ENCODE measurements at places on chromosomes 12 and 14.

DNA sequence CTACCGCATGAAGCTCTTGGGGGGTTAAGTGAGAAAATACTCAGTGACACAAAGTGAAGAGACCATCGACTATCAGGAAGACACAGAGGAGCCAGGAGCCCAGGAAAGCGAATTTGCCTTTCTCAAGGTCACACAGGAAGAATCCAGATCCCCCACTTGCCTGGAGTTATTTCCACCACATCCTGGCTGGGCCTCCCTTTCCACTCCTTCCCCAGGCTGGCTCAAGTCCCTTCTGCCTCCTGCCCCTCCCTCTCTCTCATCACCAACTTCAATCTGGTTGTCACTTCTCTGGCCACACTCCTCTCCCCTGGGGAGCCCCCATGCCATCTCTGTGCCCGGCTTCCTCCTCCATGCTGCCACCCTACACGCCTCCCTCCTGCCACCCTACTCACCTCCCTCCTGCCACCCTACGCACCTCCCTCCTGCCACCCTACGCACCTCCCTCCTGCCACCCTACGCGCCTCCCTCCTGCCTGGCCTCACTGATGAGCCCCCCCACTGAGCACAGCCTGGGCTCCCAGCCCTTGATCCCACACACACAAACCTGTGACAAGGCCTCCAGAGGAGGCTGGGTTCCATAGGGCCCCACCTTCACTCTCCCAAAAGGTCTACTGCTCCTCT, 6.3 kb downstream of the SCNN1A start:
- DNase-seq: no peak

- no peak for DNase-seq
Measured at GRCh38 chr12:125873016-125873415, 807.8 kb downstream of the AACS start.

DNA sequence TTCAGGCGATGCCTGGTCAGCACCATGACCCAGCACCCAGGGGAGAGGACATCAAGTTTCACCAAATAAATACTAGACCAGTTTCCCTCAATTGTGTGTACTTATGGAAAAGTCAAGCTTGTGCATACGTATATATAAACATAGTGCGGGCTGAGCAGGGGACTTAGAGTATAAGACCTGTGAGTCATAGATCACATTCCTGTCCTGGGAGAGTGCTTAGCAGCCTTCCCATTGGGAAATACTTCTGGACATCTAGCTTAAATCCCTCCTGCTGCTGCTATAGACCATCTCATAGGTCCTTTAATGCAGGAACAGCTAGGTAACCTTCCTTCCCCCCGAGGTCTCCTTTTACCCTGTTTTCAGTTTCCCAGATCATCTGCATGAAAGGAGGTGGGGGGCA, 51.9 kb downstream of the PRMT8 start:
- no peak for DNase-seq

- no peak for DNase-seq
Measured at GRCh38 chr12:53223389-53224060, 8.5 kb downstream of the RARG start.

DNA sequence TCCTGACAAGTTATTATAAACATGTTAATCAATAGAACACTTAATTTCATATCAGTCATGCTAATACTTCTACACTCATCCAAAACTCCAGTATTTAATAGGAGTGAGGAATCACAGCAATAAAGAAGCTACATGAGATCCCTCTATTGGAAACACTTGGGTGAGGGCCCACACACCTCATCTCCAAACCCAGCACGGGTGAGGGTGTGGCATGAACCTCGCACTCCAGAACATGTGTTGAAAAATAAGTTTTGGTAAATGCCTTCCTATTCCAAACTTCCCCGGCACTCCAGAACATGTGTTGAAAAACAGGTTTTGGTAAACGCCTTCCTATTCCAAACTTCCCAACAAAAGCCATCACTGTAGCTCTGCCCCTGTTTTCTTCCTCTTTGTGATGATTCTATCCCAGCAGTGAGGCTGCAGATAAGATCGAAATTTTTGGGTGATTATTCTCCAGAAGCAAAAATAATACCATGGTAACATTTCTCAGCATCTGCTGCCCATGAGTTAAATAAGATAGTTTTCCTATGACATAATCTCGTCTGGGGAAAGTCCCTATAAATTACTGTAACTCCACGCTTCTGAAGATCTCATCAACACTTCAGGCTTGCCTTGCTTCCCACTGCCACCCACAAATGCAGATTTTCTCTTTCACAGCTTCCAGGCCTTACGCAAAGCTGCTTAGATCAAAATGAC, 24.4 kb upstream of the PTPRB start:
- DNase-seq: no peak

DNA sequence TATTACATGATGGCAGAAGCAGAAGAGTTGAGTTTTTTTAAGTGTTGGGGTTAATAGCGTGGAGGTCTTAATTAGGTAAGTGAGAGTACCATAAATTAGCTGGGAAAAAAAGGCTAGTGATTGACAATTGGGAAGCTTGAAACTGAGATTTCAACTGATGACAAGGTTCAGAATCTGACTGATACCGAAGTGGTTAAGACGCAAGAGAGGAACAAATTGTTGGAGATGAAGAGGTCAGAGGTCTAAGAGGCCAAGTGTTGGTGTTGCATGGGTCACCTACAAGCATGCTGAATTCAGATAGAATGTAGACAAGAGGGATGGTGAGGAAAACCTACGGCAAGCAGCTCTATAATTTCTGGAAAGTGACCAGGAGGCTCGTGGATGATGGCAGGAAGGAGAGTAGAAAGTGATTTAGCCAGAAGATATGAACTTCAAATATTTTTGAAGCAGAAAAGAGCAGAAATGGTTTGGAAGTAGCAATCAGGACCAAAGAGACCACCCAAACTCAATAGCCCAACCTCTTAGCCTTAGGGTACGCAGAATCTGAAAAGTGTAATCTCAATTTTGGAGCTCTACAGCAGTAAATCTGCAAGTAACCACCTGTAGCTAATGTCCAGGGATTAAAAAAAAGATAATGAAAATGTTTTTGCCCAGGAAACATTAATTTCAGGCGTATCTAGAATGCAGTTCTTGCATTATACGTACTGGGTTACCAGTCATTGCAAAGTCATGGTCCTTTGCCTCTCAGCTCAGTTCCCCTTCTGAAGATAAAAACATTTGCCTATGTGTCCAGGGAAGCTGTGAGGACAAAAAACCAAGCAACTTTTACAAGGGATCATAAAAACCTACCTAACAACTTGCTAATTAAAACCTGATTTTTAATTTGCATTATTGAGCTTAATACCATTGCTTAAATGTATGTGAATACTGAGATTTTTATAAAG, 1.7 kb upstream of the TMPO start:
- DNase-seq: no peak

- DNase-seq: no peak
Measured at GRCh38 chr12:130873106-130873795, 1.4 kb downstream of the RAN start.

DNA sequence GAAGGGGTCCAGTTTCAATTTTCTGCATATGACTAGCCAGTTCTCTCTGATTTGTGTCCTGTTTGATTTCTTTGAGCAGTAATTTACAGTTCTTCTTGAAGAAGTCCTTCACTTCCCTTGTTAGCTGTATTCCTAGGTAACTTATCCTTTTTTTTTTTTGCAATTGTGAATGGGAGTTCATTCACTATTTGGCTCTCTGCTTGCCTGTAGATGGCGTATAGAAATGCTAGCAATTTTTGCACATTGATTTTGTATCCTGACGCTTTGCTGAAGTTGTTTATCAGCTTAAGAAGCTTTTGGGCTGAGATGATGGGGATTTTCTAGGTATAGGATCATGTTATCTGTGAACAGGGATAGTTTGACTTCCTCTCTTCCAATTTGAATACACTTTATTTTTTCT, 77.6 kb upstream of the NID2 start:
- no peak for DNase-seq

DNA sequence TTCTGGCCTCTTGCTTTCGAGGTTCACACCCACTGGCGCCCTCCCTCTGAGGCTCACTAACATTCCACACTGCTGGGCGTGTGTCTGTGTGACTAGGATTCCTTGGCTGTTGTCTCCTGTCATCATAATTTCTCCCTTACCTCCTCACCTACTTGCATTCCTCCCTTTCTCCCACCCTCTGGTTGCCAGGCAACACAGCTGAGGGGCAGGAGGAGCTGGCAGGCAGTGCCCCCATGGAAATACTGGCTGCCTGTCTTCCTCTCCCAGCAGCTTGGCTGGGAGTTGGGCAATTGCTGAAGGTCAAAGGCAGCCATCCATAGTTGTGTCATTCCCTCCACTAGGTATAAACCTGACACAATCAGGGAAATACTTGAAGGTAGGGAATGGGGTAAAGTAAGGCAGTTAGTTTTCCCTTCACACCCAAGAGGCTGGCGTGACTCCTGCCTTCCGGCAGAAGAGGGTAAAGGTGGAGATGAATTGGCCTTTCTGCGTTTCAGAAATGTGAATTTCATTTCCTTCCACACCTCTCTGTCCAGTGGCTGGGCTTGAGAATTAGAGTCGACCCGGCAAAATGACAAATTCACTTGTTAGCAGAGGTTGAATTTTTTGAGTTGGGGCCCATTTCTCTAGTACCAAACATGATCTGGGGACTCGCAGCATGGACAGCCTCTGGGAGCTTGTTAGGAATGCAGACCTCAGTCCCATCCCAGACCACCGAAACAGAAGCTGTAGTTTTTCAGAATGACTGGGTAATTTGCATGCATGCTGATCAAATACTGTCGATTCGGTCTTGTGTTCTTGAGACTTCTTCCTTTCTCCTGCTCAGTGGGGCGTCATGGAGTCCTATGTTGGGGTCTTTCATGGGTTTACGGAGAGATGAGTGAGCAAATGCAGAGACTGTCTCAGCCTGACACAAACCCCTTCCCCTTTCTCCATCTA, 24.3 kb upstream of the EMP1 start:
- no peak for DNase-seq

GRCh38 chr14:80433811-80434210, 222.5 kb upstream of the DIO2 start:
- no peak for DNase-seq

DNA sequence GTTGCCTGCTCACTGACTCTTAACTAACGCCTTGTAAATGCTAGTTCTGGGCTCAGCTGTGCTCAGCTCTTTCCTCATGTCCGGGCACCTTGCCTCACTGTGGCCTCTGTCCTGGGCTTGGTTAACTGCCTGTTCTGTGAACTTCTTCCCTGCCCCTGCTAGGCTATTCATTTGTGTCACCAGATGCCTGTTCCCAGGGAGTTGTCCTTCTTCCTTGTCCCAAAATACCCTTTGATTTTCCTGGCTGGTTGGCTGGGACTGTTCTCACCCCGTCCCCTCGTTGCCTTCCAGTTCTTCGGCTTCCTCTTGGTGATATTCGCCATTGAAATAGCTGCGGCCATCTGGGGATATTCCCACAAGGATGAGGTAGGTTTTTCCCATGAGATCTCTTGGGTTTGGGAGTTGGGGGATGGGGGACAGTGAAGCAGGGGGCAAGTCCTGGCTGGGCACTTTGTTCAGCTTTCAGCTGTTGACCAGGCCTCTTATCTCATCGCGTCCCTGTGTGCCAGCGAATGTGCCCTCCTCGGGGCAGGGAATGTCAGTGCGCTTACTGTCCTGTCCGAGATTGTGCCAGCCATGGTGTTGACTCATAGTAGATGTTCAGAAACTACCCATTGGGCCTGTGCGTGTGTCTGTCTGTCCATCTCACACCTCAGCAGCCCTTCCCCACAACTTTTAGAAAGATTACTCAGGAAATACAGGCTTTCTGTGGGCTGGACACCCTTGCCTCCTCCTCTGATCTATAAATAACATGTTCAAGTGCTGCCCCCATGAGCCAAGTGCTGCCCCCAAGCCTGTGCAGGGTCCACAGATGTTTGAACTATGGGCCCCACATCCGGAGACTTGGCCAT, 33.1 kb downstream of the CD9 start:
- no peak for DNase-seq

- DNase-seq: no peak
Measured at GRCh38 chr12:12683725-12684124, 12.3 kb downstream of the GPR19 start.

DNA sequence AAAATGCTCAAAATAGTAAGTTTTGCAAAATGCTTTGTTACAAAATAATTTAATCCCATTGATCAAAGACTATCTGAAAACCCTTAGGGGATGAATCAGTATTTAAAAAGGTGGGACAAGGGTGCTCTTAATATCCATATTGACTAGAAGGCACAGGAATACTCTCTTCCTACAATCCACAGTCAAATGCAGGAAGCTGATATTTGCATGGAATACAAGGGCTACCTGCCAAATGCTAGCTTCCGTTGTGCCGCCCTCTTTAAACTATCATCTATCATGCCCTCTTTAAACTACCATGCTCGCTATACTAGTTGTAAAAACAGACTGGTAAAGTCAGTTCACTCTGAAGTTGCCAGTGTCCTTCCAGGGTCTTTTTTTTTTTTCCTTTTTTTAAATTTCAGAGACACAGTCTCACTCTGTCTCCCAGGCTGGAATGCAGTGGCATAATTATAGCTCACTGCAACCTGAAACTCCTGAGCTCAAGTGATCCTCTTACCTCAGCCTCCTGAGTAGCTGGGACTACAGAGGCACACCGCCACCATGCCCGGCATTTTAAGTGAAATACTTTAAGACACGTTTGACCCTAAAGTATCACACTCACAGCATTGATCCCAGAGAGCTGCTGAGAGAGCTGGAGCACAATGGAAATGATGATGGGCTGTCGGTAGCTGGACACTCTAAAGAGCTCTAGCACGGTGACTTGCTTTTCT, 6.7 kb downstream of the SLC2A3 start:
- no peak for DNase-seq

GRCh38 chr14:56976211-56976610, 165.9 kb upstream of the OTX2 start:
- no peak for DNase-seq

DNA sequence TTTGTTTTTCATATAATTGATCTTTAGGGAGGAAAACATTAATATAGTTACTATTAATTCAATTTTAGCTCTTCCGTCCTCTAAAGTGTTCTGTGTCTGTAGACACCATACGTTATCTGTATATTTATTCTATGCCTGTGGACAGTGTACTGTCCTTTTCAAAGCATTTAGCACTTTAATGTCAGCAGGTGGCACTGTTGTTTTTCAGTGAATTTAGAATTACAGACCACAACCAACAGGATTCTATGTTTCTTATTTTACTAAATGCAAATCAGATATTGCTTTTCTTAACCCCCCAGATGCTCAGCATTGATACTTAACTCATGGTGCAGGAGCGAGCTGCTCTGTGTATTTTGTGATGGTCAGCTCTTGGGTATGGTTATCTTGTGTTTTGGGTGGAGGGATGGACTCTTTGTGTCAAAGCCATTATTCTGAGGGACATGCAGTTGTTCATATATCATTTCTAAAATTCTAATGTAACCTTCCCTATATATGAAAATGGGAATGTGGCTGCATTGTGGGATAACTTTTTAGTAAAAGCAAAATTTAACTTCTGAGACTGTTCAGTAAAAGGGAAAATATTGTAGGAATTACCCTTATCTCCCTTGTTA, 65.2 kb downstream of the PAPOLA start:
- no peak for DNase-seq

DNA sequence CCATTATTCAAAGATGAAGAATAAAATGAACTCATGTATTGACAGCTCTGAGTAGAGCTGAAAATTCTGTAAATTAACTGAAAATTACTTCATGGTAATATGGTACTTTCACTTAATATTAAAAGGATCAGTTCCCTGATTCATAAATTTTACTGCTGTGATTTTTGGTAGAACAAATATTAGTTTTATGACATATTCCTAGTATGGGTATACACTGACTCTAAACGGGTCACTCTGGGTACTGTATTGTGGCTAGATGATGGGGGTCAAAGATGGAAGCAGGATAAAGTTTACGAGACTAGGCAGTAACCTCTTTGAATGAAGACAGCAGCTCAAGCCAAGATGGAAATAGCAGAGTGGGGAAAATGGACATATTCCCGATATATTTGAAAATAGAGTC, 135.5 kb downstream of the NUAK1 start:
- DNase-seq: no peak

Measured in BE2C (cell line).